ENCODE measurements at places on chromosomes 5 and 9. TPM values are rescaled to one million over a fixed set of nuclear protein-coding genes. Genes with fewer than 3 reads are reported as not detected.
A peak's percentile ranks its signal among the peaks of the same experiment; 100 is the strongest.

The ITK gene
- polyA plus RNA-seq: 0.43 TPM

The IL4 gene
- polyA plus RNA-seq: not detected

The PCDHB15 gene
- 17.0 TPM for polyA plus RNA-seq

The GARNL3 gene
- polyA plus RNA-seq: 15.2 TPM

The SLC6A3 gene
- 0.41 TPM for polyA plus RNA-seq

The ACOT12 gene
- polyA plus RNA-seq: 0.61 TPM

The PCDHGB3 gene
- 1.9 TPM for polyA plus RNA-seq

The RUFY1 gene
- 69.1 TPM for polyA plus RNA-seq

The PRRT1B gene
- 1.0 TPM for polyA plus RNA-seq

GRCh38 chr9:98365227-98365669, 109.8 kb upstream of the TBC1D2 start:
- DNase-seq: no peak

DNA sequence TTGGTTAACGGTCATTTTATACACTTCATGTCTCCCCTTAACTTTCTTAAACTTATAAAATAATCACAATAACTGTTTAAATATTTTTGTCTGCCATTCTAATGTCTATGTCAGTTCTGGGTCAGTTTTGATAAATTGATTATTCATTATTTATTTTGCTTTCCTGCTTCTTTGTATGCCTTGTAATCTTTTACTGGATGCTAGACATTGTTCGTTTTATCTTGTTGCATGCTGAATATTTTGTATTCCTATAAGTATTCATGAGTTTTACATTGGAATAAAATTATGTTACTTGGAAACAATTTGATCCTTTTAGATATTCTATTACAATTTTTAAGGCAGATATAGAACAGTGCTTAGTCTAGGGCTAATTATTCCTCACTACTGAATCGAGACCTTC, 952.0 kb downstream of the NR2F1-AS1 start:
- DNase-seq: no peak

GRCh38 chr9:79776581-79776980, 204.8 kb downstream of the TLE4 start:
- no peak for DNase-seq

- peak; percentile 74 for DNase-seq
These were observed 254.0 kb upstream of the GAS1 start for GRCh38 chr9:87201351-87201751.

DNA sequence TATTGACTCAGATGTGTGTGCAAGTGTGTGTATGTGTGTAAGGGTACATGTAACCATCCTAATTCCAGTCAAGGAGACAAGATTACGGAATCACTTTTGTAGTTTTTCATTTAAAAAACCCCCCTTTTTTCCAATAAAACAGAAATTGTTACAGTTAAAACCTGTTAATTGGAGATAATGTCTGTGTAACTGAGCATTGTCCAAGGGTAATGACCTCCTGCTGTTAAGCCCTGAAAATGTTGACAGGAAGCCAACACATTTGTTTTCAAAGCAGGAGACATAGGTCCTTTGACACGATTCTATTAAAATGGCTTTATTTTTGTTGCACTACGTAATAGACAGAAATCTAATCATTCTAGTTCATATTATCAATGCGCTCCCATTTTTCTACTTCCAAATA, 457.3 kb upstream of the ARRDC3 start:
- DNase-seq: no peak

DNA sequence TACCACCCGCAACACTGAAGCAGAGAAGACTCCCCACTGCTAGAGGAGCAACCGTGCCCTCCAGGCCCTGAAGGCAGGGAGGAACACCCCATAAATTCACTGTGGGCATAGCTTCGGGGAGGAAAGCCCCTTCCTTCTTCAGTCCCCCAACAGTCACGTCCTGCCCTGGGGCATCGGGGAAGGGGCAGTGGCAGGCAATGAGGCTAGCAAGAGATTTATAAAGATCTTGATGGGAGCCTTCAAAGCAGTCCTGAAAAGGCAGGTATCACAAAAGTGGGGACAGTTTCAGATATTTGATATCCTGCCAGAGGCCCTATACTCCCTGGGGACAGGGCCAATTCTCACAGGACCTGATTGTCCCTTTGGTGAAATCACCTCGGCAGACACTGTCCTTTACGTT, 16.9 kb upstream of the TRIM14 start:
- DNase-seq: no peak

DNA sequence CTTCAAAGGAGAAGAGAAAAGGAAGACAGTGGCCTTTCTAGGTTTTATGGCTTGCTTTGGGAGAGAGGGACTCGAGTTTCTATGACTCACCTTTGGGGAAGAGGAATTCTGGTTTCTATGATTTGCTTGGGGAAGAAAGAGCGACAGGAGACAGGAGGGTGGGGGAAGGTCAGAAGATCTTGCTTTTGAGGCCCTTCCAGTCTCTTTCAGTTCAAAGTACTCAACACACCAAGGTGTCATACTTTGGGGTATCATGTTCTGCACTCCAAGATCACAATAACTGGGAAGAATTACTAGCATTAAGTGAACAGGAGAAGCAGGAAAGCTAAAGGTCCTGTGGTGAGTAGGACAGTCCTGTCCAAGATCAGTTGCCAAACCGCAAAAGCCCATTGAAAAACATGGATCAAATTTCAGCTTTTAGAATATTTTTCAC, 324.5 kb downstream of the ARHGEF28 start:
- no peak for DNase-seq

DNA sequence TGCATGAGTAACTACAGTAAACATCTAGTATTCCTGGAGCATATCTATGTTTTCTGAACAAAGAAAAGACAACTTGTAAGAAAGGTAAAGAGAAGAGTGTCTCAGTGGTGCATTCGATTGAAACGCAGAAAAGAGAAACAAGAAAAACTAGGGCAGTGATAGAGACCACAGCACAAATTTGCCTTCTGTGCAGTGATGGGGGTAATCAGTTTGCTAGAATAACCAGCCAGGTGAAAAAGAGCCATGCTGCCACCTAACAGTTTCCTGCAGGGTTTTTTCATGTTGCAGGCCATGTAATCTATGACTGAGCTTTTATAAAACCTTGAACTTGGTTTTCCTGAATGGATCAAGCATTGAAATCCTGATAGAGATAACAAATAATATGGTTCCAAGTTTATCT, 198.4 kb upstream of the MEF2C start:
- no peak for DNase-seq

- no peak for DNase-seq
These were observed 17.5 kb upstream of the PPARGC1B start for GRCh38 chr5:149712439-149713147.

DNA sequence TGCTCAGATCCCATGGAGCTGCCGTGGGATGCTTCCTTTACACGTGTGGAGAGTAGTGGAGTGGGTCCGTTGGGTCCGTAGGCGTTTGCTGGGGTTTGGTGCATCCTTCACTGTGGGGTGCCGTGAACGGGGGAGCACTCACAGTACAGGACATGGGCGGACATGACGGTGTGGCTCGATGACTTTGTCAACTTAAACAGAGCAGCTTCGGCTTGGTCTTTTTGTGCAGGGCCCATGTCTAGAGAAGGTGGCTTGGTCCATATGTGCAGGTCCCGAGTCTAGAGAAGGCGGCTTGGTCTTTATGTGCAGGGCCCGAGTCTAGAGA, 26.4 kb upstream of the EXOC3 start:
- no peak for DNase-seq

GRCh38 chr9:86471171-86471815, 117.1 kb upstream of the TUT7 start:
- DNase-seq: no peak

DNA sequence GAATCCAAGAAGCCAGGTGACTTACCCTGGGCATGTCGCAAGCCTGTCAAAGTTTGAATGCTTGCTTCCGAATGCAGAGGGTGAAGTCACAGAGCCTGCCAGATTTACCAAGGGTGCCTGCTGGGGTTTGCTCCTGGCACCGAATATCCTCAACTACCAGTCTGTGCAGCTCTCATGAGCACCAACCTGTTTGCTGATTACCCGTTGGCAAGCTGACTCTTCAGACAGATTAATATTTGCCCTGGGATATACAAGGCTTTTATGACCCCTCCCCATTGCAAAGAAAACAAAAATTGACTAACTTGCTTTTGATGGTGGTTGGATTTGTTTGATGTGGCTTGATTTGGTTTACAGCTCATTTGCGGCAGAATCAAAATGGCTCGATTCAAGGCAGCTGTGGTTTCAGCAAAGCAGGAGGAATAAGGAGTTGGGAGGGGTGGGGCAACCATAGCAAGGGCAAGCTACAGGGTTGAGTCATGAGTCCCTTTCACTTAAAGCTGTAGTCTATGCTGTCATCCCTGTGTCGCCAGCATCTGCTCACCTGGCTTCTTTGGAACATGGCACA, 82.3 kb upstream of the AGXT2 start:
- no peak for DNase-seq

DNA sequence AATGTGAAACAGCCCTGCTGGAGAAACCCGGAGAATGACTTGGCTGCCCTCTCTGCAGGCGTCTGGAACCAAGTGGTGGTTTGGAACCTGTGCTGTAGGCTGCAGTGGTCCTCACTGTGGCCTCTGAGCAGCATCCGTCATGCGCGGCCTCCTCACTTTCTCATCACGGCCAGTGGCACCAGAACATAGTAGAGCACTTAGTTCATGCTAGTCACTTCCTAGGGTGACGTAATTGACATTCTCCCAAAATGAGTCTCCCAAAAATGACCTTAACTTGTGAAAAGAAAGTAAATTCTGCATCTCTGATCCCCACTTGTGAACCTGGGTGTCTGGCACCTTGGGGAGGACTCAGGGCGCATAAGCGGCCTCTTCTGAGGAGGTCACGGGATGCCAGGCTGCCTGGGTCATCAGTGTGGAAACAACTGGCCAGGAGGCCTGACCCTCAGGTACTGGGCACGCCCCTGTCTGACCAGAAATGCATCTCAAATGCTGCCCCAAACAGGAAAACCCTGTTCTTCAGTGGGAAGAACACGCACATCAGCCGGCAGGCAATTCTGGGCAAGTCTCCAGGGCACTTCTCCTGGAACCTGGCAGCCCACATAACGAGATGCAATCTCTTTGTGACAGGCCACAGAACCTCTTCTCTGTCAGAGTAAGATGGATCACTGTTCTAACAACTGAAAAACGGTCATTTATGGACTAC, 36.6 kb upstream of the SPTLC1 start:
- no peak for DNase-seq
